ENCODE measurements at places on chromosomes 2 and 18.
A peak's percentile ranks its signal among the peaks of the same experiment; 100 is the strongest.

DNA sequence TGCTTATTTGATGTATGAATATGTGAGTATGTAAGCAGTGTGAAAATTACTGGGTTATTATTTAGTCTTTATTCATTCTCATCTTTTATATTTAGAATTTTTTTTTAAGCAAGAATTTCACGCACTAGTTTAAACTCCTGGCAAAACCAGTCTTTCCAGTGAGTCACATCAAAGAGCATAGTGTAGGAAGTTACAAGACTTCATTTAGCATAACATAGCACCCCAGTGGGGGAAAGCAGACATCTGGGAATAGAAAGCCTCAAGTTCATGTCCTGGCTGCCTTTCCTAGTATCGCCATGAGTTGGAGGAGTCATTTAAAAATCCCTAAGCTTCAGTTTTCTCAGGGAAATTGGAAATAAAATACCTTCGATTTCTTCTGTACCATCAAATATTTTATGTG is 408.3 kb downstream of the NUP35 start:
- DNase-seq = peak; percentile 65

DNA sequence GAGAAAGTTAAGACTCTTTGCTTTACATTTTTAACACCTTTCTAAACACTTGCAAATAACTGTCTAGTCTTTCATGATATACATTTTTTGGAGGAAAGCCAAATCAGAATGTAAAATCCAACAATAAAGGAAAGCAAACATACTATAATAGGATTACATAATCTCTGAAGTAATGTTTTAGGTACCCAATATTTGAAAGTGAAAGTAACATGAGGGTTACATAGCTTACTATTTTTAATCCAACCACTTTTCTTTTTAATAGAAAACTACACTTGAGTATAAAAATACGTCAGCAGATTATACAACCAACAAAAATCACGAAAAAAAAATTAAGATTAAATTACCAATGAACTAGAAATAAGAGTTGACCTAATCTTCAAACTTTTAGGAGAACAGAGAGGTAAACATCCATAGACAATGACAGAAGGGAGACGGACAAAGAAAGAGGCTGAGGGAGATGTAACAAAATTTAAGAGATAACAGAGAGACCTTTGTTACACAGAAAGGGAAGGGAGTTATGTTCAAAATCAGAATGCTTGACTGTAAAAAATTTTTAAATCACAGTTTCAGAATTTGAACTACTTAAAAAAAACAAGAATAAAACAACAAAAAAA is 150.0 kb downstream of the IKZF2 start:
- DNase-seq = no peak

DNA sequence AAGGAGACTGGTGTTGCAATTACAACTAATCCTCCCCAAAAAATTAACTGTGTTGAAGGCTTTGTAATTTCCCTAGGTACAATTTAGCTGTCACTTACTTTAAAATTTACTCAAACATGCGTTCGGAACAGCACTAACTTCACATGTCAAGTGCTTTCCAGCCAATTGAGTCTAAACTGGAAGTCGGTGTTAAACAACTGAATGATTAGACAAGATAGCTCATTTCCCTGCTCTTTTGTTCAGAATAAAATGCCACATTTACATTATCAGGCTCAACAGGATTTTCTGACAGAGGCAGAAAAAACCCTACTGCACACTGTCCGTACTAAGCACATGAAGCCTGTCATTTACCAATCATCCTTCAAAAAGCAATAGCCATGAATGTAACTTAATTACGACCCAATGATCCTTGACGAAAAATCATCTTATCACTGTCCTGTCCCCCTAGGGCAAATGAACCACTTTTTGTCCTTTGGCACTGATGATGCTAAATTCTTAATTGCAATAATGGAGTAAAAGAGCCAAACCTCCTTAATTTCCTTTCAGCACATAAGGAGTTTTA is 56.0 kb downstream of the LRPPRC start:
- DNase-seq = no peak

DNA sequence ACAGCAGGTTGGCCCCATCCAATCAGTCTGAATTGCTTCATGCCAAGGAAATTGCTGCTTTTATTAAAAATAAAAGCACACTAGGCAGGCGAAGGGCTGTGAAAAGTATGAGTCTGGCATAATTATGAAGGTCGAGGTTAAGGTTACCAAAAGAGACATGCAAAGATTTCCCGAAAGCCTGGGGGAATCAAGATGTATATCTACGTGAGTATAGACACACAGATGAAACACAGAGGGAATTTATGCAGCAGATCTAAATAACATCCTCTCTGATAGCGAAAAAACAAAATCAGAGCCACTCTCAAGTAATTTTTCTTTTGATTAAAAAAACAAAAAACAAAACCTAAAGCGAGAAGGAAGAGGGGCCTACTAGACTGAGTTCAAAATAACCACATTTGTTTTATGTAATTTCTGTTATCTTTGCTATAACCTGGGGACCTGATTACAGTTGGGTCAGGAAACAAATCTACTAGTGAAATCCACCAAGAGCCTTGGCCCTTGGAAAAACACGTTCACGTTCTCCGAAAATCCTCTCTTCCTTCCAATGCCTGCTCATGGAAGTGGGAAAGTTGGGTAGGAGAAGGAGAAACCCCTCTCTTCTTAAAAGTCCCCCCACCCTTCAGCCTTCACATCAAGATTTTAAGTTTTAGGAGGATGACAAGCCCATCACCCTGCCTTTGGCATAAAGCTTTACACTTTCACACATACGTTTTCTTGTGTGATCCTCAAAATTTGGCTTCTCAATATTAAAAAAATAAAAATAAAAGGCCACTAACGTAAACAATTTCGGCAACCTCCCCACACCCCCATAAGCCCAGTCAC is 1.4 kb downstream of the AAK1 start:
- DNase-seq = no peak

- DNase-seq = no peak
Observed at GRCh38 chr18:44799382-44799906, 118.8 kb downstream of the SETBP1 start.

DNA sequence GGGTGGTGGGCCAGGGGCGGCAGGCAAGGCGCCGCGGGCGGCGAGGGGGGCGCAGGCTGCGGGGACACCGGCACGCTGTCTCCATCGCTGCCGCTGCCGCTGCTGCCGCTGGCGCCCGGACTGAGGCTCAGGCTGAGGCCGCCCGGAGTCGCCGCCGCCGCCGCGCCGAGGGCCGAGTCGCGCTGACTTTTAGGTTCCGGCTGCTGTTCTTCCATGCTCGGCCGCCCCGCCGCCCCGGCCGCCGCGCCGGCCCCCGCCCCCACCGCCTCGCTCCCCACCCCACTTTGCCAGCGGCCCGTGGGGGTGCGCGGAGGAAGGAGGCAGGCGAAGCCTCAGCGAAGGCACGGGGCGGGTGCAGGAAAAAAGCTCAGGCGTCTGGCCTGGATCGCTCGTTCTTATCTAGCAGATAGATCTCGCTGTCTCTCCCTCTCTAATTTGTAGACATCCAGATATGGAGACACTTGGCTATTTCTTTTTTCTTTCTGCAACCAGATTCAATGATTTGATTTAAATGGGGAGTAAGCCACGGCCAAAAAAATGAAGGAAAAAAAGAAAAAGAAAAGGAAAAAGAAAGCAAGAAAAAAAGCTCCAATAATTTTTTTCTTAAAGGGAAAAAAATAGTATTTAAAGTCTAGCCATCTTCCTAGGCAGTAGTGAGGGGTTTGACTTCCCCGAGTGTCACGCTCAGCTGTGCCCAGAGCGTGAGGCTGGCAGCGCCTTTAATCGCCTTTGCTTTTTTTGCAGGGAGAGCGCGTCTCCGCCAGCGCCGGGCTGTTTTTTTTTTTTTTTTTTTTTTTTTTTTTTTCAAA is at the start of gene EN1:
Gene EN1, minus strand, starts transcription at position 696 of the 809 bp plus-strand sequence. Its CDS starts 481 bp downstream, at position 215.
- no peak for DNase-seq

- DNase-seq = no peak
Observed at GRCh38 chr18:26304511-26304910, 78.3 kb downstream of the TAF4B start.

DNA sequence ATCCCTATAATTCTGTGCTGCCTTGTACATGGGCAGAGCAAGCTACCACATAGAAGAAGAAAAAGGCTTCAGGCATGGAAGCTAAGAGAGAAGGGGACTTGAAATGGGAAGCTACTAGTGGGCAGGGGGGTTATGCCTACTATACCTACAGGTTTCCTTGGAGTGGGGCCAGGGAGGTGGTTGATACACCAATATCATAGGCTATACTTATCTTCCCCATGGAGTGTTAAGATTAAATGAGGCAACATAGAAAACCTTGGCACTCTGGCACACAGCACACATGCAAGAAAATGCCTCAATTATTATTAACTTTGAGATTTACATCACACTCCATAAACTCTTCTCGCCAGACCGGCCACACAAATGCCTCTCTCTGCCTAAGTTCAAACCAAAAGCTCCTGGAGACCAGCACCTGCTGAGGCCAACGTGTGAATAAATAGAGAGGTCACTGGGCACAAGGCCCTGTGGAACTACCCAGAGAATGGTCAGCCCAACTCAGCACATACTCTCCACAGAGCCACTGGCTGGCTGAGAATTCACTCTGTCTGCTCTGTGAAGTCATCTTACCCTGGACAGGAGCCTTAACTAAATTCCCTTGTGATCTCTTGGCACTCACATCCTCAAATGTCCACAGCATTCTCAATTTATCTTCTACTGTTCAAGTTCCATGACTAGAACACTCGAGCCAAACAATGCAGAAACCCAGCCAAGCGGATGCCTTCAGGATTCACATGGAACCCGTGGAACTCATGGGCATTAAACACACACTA is 498.7 kb downstream of the BCL11A start:
- no peak for DNase-seq

- no peak for DNase-seq
Observed at GRCh38 chr2:138486363-138487198, 15.0 kb upstream of the SPOPL start.

- no peak for DNase-seq
Observed at GRCh38 chr18:72452328-72452727, 91.8 kb downstream of the CBLN2 start.

- no peak for DNase-seq
Observed at GRCh38 chr2:196399096-196399495, 227.7 kb upstream of the STK17B start.

DNA sequence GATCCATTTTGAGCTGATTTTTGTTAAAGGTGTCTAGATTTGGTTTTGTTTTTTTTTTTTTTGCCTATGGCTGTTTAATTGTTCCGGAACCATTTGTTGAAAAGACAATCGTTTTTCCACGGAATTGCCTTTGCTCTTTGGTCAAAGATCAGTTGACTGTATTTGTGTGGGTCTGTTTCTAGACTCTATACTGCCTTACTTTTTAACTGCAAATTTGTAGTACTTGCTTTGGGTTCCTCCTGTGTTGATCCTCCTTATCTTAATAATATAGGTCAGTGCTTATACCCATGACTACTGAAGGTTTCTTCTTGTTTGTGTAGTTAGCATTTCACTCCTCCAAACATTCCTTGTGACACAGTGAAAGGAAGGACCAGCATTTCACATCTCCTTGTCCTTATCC is 30.4 kb downstream of the CERS6 start:
- no peak for DNase-seq

GRCh38 chr2:85706063-85706462 is 11.9 kb downstream of the GNLY start:
- no peak for DNase-seq

- no peak for DNase-seq
Observed at GRCh38 chr18:23552505-23552904, 33.8 kb downstream of the NPC1 start.

DNA sequence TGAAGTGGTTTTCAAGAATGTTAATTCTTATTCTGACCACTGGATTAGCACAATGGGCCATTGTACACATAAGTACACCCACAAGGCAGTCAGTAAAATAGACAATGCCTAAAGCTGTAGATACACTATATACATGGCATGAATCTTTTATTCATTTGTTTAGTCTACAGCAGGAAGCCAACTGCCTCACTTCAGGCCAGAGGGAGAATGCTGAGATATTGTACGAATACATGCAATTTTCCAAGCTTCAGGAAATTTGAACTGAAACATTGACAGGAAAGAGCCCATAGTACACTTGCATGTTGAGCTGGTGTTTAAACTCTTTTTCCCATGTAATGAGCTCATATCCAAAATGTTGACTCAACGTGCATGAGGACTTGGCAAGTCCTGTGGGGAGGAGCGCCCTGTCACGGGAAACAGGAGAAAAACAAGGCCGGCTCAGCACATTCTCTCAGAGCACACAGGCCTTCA is 111.6 kb upstream of the CYP1B1 start:
- DNase-seq = peak; percentile 89

DNA sequence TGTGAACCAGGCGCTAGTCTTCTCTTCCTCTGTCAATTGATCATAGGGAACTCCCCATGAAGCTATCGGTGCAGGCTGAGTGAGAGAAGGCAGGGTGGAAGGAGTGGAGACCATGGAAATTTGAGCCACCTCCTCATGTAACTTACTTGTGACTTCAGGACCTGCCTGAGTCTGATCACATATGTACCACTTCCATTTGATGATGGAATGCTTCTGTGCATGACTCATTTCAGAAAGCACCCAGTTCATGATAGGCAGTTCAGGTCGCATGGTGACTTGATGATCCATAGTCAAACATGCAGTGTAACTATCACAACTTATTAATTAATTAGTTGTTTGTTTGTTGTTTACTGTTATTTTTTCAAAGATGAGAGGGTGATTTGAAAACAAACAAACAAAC is 1296.7 kb downstream of the SUCLG1 start:
- DNase-seq = peak; percentile 16

GRCh38 chr2:160445673-160446072 is 47.9 kb downstream of the RBMS1 start:
- no peak for DNase-seq

DNA sequence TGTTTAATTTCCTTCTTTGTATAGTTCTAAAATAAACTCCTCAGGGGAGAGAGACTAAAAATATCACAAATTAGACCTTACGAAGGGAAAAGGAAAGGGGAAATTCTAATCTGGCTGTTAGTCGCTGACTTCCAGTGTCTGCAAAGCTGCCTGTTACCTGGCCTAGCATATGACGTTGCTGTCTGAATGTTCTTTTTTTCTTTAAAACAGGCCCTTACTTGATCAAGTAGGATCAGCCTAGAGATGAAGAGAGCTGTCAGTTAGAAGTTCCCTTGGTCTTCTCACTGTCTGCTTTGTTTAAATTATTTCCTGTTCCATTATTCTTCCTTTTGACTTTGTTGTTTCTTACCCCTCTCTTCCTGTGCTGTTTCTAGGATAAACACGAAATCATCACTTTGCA is 11.2 kb downstream of the NCK2 start:
- DNase-seq = no peak

DNA sequence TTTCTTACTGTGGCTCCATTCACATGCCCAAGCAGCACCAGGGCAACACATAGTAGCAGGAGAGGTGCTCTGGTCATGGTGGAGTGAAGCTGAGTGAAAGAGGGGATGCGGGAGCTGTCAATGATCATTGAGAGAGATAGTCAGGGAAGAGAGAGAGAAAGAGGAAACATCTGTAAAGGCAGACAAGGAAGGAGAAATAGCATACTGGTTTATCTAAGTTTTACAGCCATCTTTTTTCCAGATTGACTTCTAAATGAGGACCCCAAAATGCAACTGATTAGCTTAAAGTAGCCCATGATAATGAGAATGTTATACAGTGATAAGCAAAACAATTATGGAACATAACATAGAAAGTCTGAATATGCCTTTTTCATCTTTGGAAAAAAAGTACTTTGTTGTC is at the start of gene C2orf66:
Gene C2orf66, minus strand, starts transcription at position 96 of the 400 bp plus-strand sequence. Its CDS starts 19 bp downstream, at position 77.
- DNase-seq = no peak

GRCh38 chr2:62118160-62118559 is 77.8 kb upstream of the B3GNT2 start:
- no peak for DNase-seq

GRCh38 chr2:239882331-239882732 is 142.8 kb downstream of the NDUFA10 start:
- DNase-seq = no peak

Measured in HCEC 1CT (cell line).